Type B pancreatic cell (in vitro differentiated cells): ENCODE measurements at places on chromosomes 6 and 20.

DNA sequence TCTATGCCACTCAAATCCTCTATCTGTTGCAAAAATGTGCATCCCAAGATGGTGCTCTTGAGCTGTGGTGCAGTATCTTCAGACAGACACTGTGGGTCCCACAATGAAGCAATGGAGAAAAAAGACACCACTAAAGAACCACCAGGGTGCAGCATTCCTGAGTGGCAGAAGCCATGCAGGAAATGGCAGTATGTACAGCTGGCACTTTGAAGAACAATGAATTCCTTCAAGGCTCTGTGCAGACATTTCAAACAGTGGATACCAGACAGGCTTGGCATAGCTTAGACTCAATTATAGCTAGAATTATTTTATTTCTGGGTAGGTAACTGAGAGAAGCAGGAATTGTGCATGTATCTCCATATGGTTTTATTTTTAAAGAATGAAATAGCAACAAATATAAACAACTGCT is 24.0 kb upstream of the HDAC2 start:
- no peak for DNase-seq

- DNase-seq = no peak
Measured at GRCh38 chr20:637559-637958, 15.4 kb downstream of the SRXN1 start.

GRCh38 chr20:16624106-16624505 is 50.9 kb upstream of the KIF16B start:
- DNase-seq = no peak

DNA sequence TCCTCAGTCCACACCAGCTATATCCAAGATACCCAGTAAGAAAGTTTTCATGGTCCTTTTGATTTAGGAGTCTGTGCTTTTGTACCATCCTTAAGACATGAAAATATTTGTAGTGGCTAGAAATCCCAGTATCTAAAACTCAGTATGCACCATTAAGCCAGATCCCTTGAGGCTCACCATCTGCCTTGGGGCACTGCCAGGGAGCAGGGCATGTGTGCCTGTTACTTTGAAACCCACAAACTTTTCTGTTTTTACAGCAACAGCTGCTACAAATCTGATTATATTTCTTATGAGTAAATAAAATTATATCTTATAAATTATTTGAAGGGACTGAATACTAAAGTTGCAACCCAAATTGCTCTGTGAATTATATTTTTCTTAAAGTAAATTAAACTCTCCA is 290.5 kb upstream of the MANEA start:
- no peak for DNase-seq

- no peak for DNase-seq
Measured at GRCh38 chr6:148507774-148508173, 165.1 kb downstream of the SASH1 start.

DNA sequence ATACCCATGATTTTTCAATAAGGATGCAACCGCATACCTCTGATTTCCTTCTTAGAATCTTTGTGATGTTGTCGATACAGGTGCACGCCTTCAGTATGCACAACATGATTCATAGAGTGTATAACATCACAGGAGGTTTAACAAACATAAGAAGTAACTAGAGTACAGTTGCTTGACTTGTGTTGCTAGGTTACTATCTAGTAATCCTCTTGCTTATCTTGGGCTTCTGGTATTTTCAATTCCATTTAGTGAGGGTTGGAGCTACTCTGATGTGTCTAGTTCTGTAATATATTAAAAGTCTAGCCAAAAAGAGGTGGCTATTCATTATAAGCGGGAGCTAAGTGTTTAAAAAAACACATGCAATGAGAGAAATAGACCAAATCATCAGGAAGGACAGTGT is 85.5 kb upstream of the TENT5A start:
- no peak for DNase-seq

GRCh38 chr6:157539900-157540752 is 159.1 kb downstream of the ZDHHC14 start:
- DNase-seq = no peak

GRCh38 chr6:45949256-45949655 is 66.4 kb downstream of the CLIC5 start:
- no peak for DNase-seq

- no peak for DNase-seq
Measured at GRCh38 chr6:126117251-126117650, 130.9 kb downstream of the TRMT11 start.

DNA sequence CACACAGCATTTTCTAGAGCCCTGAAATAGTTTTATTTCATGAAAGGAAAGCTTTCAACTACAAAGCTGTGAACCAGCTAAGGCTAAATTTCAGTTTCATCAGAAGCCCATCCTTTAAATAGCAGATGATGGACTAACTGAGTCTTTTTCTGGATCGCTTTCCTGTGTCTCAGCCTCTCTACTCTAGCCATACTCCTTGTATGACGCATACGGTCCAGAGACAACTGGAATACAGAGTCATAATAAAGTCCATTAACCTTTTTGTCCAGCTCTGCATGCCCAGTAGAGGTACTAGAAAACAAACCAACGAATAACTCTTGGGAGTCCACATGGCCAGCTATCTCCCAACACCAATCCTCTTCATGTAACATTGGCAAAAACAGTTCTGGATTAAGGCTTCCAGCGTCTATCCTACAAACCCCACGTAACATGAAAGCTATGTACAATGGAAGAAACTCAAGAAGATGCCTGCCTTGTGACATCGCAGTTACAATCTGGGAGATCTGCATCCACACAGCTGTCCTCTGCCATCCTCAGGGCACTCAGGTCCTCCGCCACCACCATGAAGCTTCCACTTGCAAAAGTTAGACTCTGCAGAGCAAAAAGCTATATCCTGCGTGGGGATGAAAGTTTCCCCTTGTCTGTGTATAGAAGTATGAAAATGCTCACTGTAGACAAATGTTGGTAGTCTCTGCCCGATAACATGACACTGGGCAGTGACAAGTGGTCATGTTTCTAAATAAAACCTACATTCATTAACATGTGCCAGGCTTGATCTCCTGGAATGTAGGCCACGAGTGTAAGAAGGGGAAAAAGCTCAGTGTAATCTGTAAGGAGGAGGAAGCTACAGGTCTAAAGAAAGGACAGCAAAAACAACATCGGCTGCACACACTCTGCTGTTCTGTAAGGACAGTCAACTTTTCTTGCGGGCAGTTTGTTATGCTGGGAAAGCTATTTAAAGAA is 360.4 kb downstream of the ESR1 start:
- DNase-seq = no peak

DNA sequence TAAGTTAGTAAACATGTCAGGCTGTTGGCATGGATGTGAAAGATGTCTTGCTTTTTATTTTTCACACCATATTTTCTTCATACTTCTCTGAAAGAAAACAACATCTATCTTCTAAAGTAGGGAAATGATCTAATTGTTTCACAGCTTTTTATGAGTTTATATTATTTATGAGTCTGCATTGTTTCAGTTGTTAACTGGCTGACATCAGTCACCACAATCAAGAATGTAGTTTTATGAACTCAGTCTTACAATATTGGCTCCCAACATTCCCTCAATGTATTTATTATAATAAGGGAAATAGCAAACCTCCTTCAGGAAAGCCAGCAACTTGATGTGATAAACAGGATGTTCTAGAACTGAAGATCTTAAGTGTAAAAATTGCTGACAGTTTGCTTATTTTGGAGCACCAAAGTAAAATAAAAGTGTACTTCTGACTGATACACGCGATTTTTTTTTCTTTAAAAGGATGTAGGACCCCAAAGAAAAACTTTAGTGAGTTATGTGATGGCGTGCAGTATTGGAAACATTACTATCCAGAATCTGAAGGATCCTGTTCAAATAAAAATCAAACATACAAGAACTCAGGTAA is 106.0 kb downstream of the ADGRG6 start:
- no peak for DNase-seq

- no peak for DNase-seq
Measured at GRCh38 chr6:129623008-129623732, 86.8 kb downstream of the ARHGAP18 start.

GRCh38 chr6:141728330-141728729 is 404.4 kb upstream of the GJE1 start:
- no peak for DNase-seq

GRCh38 chr6:161110028-161110779 is 118.6 kb downstream of the MAP3K4 start:
- DNase-seq = no peak

DNA sequence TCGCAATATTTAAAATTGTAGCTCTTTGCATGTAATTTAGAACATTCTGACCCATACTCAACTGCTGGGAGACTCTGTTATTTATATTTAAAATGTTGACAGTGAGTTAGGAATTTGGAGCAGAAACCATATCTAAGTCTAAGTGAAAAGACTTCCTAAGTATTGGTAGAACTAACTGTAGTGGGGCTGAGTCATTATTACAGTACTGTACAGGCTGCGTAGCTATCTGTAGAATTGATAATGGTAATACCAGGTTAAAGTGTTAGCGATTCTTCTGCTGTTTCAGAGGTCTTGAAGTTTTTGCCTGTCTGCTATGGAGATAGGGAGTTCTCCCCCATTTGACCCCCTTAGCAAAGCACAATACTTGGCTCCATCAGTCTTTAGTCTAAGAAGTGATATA is 3.6 kb downstream of the TOP1 start:
- no peak for DNase-seq

DNA sequence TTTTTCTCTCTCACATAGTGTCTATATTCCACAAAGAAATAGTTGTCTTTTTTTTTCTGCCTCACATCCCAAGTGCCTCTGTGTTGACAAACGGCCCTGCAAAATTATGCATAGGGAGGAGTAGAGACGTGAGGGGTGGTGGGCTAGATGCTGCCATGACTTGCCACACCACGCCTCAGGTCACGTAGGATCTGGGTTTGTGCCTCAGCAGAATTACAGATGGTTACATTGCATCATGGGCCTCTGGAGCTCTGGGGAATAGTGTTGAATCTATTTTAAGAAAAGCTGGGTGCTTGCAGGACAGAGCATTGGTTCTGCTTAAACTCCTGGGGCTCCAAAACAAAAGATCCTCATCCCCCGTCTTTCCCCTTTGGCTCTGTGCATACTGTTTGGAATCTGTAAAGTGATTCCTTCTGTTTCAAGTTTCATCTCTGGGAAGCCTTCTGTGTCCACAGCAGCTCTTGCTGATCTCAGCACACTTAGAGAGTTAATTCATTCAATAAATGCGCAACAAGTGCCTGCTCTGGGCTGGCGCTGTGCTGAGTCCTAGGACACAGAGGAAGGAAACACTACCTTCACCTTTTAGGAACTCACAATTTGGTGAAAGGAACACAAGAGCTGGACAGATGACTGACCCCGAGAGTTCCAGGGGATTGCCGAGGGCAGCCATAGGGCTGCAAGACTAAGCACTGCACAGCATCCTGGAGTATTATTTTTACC is 2.4 kb downstream of the FANCE start:
- DNase-seq = no peak

GRCh38 chr6:161549977-161550655 is 276.3 kb upstream of the AGPAT4 start:
- DNase-seq = no peak

- DNase-seq = no peak
Measured at GRCh38 chr20:3686421-3686820, 4.6 kb upstream of the ADAM33 start.

- DNase-seq = no peak
Measured at GRCh38 chr6:129186988-129187387, 304.1 kb downstream of the LAMA2 start.

DNA sequence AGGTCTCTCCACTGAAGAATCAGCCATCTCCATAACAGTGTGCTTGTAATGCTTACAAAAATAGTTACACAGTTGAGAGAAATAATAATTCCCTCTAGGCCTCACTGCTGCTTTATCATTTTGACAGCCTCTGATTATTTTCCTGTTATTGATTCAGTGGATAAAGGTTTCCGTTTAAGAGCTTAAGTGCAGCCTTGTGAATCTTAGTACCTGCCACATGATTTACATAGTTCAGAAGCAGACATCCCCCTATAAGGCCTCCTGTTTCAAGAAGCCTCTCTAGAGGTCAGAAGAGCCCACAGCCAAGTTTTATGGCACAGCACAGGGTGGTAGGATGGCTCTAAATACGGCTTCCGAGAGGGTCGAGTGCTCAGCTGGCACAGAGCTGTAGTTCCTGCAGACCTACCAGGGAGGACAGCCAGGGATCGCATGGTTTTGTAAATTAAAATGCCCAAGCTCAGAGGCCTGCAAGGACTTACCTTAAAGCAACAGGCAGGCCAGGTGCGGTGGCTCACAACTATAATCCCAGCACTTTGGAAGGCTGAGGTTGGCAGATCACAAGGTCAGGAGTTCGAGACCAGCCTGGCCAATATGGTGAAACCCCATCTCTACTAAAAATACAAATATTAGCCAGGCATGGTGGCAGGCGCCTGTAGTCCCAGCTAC is 17.6 kb upstream of the PYGB start:
- DNase-seq = no peak

GRCh38 chr6:169344750-169345065 is 91.1 kb upstream of the THBS2 start:
- DNase-seq = no peak

DNA sequence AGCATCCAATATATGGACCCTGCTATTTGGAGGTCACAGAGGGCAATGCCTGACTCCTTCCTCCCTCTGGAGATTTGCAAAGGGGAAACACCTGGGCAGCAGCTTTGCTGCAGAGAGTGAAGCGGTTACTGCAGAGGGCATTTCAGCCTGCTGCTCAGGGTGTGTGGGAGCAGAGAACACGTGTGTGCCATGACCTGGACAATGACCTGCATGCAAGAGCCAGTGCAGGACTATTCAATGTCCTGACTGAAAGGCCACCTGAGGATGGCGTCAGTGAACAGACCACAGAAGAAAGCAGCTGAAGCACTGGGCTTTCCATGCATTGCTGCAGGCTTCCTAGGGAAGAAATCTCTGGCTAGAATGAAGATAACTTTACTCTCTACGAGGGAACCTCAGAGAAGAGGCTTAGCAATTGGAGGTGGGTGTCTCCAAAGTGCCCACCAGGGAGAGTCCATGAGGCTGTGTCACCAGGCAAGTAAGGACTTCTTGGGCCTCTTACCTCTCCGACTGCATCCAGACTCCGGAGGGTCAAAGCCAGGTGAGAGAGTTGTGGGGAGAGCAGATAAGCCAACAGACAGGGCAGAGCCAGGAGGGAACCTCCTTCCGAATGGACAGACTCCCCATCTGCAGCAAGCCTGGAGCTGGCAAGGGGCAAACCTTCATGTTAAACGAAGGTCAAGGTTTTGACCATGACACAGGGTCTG is 52.9 kb upstream of the PMEPA1 start:
- no peak for DNase-seq

GRCh38 chr20:50926530-50926929 is 4.7 kb downstream of the ADNP start:
- DNase-seq = no peak

DNA sequence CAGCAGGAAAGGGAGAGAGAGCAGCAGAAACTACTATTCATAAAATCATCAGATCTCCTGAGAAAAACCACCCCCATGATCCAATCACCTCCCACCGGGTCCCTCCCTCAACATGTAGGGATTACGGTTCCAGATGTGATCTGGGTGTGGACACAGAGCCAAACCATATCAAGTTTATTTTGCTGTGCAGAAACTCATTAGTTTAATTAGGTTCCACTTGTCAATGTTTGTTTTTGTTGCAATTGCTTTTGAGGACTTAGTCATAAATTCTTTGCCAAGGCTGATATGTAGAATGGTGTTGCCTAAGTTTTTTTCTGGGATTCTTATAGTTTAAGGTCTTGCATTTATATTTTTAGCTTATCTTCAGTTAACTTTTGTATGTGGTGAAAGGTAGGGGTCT is 422.0 kb upstream of the HS3ST5 start:
- no peak for DNase-seq

GRCh38 chr6:169092375-169092774 is 161.3 kb downstream of the THBS2 start:
- DNase-seq = no peak
